NCI-H2171 treated with DMSO at 0.1 percent for 48 hours (cell line): ENCODE measurements at places on chromosomes 1 and 21.

DNA sequence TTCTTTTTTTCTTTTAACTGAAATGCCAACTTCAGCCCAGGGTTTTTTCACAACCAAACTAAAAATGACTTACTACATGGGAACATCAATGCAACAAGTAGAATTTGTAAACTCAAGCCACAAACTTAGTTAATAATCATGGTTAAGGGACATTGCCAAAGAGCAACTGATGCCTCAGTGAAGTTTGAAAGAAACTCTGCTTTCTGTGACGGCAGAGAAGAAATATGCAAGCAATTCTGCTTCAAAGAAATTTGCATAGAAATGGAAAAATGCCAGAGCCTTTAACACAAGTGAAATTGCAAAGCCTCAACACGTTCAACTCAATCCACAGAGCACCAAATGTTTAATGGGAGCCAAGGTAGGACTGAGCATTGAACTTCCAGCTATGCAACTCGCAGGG is 5.0 kb upstream of the CHD5 start:
- DNase-seq = no peak

DNA sequence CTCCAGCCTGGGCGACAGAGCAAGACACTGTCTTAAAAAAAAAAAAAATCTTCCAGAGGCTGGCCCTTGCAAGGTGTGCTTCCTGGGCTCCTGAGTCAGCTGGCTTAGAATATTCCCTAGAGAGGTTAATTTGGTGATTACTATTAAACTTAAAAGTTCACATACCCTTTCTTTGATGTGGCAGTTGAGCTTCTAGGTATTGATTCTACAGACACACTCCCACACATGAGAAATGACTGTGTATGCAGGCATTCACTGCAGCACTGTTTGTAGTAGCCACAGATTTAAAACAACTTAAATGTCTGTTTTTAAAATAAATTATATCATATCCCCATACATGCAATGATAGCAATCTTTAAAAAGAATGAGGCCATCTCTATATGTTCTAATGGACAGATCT is 93.4 kb downstream of the GDAP2 start:
- no peak for DNase-seq

DNA sequence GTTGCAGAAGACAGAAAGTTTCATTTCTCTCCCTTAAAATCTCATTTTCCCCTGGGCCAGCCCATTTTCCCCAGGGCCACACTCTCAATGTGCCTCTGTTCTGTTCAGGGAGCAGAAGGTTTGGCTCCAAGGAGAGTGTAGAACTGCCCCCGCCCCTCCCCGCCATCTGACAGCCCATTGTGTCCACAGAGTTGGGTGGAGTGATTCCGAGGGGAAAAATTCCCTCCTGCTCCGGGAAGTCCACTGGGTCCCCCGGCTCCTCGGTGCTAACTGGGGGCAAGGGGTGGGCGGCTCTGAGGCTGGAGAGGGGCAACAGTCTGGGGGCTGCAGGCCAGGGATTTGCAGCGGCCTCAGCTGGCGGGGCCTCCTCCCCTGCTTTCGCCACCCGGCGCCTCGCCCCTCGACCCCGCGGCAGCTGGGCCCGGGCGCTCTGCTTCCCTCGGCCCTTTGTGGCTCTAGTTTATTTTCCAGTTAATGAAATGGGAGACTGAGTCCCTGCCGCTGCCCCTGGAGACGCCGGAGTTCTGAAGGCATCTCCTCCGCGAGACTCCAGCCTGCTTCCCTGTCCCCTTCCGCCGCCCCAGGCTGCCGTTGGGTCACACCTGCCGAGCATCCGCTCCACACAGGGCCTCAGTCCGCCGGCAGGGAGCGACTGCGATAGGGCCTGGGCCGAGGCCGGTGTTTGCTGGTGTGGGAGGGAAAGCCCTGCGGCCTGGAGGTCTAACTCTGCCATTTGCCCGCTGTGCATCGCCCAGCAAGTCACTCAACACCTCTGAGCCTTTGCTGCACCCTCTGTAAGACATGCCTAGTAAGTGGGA is 14.7 kb upstream of the KIRREL1 start:
- DNase-seq = no peak

- no peak for DNase-seq
Observed at GRCh38 chr1:177366091-177366490, 195.3 kb downstream of the BRINP2 start.
